ENCODE measurements at places on chromosomes 1 and 21.

GRCh38 chr21:32162727-32163320 is 116.0 kb downstream of the MIS18A start:
- no peak for DNase-seq

GRCh38 chr1:51690285-51690961 is 73.5 kb downstream of the OSBPL9 start:
- DNase-seq = no peak

- peak; percentile 14 for DNase-seq
Observed at GRCh38 chr1:108057541-108057940, 92.6 kb upstream of the VAV3 start.

- DNase-seq = no peak
Observed at GRCh38 chr1:179095924-179096323, 14.1 kb downstream of the TOR3A start.

- DNase-seq = no peak
Observed at GRCh38 chr1:85818371-85818770, 110.1 kb upstream of the ZNHIT6 start.

GRCh38 chr1:4411862-4412261 is 242.5 kb upstream of the AJAP1 start:
- DNase-seq = peak; percentile 13

DNA sequence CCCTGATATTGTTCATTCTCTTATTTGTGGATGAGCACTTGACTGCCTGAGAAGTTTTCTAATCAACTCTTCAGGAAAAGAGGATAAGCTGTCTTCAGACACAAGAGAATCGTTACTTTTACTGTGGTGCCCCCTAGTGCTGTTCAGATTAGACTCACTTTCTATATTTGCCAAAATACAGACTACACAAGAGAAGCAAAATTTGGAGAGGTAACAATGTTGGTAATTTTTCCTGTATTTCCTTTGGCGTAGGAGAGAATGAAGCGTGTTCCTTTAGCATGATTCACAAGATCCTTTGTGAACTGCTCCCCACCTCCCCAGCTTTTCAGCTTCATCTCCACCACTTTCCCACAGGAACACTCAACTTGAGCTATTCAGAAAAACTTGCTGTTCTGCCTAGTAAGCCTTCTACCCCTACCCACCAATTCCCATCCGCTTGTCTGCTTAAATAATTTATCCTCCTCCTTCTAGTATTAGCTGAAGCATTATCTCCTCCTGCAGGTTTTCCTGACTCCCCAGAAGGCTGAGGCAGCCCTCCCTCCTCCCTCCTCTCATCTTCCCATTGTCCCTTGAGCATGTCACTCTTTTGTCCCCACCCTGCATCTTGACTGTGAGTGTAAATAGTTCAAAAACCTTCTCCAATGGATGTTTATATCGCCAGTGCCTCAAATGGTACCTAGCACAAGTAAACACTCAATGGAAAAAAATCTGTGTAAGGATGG is 4.5 kb downstream of the TNFSF4 start:
- peak; percentile 86 for DNase-seq

DNA sequence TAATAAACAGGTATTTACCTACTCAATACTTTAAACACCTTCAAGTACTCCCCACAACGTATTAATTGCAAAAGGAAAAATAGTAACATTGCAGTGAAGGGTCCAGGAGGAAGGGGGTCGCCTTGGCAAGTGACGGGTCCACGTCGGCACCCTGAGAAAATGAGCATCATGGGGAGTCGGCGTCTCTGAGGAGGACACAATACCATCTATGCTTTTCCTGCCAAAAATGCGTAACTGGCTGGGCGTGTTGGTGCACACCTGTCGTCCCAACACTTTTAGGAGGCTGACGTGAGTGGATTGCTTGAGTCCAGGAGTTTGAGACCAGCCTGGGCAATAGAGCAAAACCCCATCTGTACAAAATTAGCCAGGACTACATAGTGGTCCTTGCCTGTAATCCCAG is 7.3 kb downstream of the FTCD start:
- no peak for DNase-seq

- no peak for DNase-seq
Observed at GRCh38 chr1:79507770-79508169, 501.2 kb upstream of the ADGRL4 start.

- DNase-seq = peak; percentile 23
Observed at GRCh38 chr1:12078938-12079861, 16.1 kb downstream of the TNFRSF8 start.

DNA sequence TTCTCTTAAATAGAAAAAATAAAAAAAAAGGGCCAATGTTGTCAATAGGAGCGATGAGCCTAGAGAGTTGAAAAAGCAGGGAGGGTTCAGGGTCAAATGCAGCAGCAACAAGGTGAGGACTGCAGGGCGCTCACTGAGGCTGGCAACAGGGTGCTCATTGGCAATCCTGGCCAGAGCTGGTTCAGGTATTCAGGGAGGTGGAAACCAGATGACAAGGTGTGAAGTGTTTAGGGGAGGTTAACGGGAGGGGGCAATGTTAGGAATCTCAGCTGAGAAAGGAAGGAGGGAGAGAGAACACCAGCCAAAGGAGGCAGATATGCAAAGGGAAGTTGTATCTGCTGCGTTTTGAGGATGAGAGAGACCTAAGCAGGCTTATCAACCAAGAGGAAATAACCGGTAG is 129.8 kb upstream of the DAB1 start:
- DNase-seq = no peak

DNA sequence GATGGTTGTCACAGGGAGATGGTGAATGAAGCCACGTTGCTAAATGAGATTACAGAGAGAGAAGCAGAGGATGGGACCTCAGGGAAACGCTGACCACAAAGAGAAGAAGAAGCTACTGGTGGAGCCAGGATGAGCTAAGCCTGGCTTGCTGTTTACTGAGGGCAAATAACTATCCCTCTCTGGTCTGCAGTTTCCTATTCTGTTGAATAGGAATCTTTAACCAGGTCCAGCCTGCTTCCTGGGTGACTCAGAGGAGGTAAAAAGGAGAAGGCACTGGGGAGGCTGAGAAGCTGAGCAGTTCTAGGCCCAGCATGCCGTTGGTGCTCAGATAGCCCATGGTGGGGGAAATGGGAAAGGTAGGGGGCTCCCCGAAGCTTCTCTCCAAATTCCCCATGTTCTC is 29.6 kb downstream of the DMBX1 start:
- DNase-seq = no peak

DNA sequence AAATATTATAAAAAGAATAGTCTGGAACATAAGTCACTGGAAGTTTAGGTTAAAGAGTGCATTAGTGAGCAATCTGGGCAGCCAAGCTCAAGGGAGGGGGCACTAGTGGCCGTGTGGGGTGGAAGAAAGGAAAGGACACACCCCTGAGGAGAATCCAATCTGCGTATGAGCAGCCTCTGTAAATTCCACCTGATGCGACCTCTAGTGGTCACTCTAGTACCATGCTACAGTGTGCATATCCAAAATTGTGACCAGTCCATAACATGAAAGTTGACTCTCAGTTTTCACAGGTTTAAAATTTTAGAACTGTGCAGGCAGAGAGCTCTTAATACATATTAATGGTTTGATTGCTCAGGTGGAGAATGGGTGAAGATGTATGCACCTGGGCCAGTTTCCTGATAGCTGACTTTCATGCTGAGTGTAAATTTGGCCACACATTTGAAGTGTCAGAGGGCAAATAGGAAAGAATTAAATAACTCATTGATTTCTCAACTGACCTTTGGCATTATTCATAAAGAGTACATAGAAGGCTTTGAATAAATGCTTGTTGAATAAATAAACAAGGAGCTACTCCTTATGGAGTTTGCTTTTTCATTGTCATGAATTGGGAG is 105.9 kb upstream of the C21orf91 start:
- DNase-seq = peak; percentile 80

DNA sequence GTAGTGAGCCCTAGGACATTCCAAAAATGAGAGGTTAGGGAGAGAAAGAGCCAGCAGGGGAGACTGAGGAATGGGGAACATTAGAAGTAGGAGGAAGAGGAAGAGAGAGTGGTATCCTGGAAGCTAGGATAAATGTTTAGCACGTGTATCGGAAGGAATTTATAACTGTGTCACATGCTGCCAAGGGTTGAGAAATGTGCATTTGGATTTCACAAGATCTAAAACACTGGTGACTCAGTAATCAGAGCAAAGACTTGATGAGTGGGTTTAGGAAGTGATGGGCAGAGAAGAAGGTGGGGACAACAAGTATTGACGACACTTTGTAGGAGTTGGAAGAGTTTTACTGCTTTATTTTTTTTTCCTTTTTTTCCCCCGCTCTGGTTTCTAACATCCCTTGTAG is 193.9 kb downstream of the FMN2 start:
- DNase-seq = peak; percentile 40

DNA sequence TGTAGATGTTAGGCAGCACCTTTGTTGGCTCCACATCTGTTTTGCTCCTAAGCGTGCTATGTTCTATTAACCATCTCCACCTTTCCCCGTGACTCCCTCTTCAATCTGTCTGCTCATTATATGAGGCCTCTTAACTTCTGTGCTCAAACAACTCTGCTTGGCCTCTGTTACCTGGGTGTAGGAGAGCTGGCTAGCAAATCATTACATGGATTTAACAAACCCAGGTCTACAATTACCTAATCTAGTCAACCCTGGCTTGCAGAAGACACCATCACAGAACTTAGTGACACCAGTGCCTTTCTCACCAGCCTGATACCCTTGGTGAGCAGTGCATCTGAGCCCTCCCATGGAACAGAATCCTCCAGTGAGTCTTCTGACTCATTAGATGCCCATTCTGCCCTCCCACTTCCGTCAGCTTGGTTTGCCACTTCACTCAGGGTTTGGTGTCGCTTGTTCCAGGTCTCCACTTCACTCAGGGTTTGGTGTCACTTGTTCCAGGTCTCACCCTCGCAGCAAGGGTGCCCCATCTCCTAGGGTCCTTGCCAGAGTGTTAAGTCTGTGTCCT is 92.0 kb upstream of the KIF26B start:
- no peak for DNase-seq

GRCh38 chr21:15122241-15122640 is 57.4 kb upstream of the NRIP1 start:
- no peak for DNase-seq

- no peak for DNase-seq
Observed at GRCh38 chr1:98651116-98651632, 10.3 kb upstream of the SNX7 start.

- DNase-seq = no peak
Observed at GRCh38 chr1:4033713-4034112, 133.6 kb upstream of the C1orf174 start.

GRCh38 chr21:33308586-33309490 is 15.9 kb upstream of the IFNAR1 start:
- no peak for DNase-seq

DNA sequence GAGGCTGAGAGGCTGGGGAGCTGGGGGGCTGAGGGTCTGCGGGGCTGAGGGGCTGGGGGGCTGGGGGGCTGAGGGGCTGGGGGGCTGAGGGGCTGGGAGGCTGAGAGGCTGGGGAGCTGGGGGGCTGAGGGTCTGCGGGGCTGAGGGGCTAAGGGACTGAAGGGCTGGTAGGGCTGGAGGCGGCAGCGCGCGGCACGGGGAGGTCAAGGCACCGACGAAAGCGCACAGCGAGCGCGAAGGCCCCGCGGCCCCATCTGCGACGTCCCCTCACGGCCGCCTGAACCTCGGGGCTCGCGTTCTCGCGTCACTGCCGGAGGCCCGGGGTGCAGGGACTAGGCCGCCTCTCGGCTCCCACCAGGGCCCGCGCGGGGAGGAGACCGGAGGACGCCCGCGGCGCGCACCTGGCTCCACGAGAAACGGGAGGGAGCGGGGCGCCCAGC is 356 bp downstream of the INTS11 start:
- no peak for DNase-seq

DNA sequence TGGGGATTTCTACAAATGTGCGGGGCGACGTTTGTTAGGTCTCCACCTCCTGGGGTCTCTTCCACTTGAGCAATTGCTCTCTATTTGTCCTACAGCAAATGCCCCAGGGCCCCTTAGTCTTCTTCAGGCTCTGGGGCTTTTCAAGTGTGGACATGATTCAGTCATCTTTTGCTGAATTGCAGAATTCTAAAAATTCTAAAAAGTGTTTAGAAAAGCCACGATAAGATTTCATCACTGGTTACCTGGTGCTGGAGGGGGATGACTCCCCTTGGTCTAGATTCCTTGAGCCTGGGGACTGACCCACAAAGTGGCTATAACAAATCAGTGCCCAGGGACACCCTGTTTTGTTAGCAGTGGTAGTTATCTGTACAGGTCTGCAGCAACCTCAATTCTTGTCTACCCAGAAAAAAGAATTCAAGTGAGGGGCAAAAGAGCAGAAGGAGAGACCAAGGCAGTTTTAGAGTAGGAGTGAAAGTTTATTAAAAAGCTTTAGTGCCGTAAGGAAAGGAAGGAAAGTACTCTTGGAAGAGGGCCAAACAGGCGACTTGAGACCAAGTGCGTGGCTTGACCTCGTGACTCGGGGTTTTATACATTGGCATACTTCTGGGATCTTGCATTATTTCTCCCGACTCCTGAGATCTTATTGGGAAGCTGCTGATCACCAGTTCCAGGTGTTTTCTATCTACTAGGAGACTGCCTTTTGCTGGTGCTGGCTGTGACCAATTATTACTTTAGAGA is 25.2 kb downstream of the PROK1 start:
- no peak for DNase-seq

DNA sequence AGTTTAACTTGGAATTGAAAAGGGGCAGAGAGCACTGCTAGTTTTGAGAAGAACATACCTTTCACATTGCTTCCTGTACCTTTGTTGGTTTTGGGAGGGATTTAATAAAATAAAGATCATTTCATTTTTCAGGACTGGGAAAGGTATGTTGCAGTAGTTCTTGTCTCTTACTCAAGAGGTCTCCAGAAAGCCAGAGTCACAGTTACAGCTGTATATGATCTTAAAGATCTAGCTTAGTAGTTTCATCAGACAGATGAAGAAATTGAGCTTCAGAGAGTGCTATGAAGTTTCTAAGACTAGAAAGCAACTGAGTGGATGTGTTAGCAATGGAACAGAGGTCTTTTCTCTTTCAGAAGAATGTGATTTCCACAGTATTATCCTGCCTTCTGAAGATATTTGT is 1.0 kb downstream of the OR10K2 start:
- DNase-seq = no peak

- DNase-seq = no peak
Observed at GRCh38 chr1:91806181-91806768, 79.7 kb downstream of the TGFBR3 start.

DNA sequence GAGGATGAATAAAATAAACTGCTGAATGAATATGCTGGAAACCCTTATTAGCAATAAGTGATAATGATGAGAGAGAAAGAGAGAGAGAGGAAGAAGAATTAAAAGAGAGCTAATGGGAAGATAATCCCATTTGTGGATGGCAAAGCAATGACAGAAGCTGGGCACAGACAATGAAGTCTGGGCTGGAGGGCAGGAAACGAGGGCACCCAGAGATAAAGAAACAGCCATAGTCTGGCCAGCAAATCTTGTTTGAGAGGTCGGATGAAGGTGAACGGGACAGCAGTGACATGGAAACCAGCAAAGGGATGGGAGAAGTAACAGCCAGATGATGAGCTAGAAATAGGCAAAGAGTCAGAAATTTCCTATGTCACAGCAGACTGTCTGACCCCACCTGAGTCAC is 155.9 kb downstream of the ASTN1 start:
- no peak for DNase-seq

GRCh38 chr1:18974606-18975005 is 18.1 kb upstream of the IFFO2 start:
- no peak for DNase-seq
